ENCODE measurements at places on chromosomes 16 and 17.

DNA sequence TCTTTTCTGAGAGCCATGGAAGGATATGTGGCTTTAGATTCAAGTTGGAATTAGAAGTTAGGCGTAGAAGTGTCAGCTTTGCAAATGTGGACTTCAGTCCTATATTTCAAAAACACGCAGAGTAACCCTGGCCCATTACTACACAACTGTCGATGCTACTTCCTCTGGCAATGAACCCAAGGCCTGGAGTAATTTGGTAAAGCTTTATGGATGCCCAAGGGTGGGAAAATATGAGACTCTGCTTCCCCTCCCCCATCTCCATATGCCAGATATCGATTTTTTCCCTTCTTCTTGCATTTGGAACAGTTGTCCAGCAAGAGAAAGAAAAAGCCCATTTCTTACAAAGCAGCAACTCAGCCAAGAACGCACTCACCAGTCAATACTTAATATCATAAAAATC is 2.9 kb upstream of the MAP1LC3B start:
- no peak for DNase-seq

- DNase-seq, result no peak
Measured at GRCh38 chr17:63306855-63307254, 139.3 kb downstream of the CYB561 start.

DNA sequence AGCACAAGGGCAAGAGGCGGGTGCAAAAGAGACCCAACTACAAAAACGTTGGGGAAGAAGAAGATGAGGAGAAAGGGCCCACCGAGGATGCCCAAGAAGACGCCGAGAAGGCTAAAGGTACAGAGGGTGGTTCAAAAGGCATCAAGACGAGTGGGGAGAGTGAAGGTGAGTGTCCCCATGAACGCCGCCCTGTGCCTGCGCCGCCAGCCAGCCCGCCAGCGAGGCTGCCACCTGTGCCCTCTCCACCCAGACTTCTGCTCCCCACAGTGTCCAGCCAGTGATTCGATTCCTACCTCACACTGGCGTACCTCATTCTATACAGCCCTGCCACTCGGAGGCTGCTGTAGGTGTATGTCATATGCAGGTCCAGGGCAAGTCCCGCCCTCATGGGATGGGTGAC is 58.8 kb downstream of the CLEC16A start:
- no peak for DNase-seq

- DNase-seq, result no peak
Measured at GRCh38 chr16:67519242-67519641, 9.4 kb upstream of the RIPOR1 start.

- DNase-seq, result no peak
Measured at GRCh38 chr16:89670496-89671431, 13.1 kb downstream of the SPATA33 start.

GRCh38 chr17:9308069-9308468 is 267.6 kb downstream of the STX8 start:
- DNase-seq, result no peak

- no peak for DNase-seq
Measured at GRCh38 chr17:76296889-76297288, 11.2 kb downstream of the QRICH2 start.

- no peak for DNase-seq
Measured at GRCh38 chr17:41567317-41567716, 4.5 kb downstream of the KRT9 start.

- DNase-seq, result peak; percentile 28
Measured at GRCh38 chr17:82519971-82520903, 705 bp downstream of the FOXK2 start.
